ENCODE measurements at places on chromosomes 12 and 14.

DNA sequence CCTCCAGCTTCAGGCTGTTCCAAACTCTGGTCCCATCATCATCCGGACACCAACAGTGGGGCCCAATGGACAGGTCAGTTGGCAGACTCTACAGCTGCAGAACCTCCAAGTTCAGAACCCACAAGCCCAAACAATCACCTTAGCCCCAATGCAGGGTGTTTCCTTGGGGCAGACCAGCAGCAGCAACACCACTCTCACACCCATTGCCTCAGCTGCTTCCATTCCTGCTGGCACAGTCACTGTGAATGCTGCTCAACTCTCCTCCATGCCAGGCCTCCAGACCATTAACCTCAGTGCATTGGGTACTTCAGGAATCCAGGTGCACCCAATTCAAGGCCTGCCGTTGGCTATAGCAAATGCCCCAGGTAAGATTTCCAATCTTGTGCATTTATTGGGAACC lies 3.3 kb downstream of the SP1 start:
- no peak for DNase-seq

DNA sequence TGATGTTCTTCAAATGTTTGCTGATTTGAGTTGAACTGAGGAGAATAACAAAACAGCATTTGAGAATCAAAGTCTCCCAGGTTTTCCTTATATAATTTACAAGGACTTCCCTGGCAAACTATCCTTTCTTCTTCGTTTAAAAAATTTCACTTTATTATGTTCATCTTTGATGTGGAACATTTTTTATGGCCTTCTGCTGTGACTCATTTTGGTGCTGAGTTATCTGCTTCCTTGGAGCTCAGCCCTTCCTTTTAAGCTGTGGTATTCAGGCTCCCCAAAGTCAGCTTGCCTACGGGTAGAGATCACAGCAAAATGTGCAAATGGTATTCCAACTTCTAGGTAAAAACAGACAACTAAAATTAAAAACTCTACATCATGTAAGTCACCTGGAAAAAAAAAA lies 1.4 kb upstream of the ANO4 start:
- no peak for DNase-seq

DNA sequence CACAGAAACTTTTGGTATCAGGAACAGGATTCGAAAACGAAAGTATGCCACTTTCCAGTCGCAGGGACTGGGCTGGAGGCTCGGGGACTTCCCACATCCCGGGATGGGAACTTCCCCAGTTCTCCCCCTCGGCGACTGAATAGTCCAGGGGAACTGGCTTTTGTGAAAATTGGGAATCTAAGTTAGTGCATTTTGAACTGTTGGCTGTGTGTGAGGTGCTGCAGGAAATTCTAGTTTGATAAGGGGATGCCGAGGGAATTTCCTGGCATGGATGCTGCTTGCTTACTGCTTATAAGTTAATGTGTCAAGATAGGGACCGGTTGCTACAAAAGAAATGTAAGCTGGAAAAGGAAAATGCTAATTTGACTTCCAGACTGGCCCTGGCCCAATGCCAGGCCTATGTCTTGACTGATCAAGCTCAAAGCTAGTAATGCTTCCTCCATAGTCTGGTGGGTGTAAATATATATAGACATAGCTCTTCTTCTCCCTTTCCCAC lies 73.4 kb upstream of the EIF5 start:
- peak; percentile 45 for DNase-seq

GRCh38 chr14:31212893-31213292 lies 5.3 kb upstream of the HECTD1 start:
- DNase-seq, result no peak

GRCh38 chr12:19128485-19128884 lies 1.0 kb upstream of the PLEKHA5 start:
- no peak for DNase-seq

GRCh38 chr12:124168016-124168786 lies 126.7 kb upstream of the RFLNA start:
- DNase-seq, result no peak

All from A673 (cell line).